ENCODE measurements at places on chromosomes 4 and X.

GRCh38 chr4:189785257-189785656 is 155.4 kb upstream of the FRG1 start:
- no peak for DNase-seq

DNA sequence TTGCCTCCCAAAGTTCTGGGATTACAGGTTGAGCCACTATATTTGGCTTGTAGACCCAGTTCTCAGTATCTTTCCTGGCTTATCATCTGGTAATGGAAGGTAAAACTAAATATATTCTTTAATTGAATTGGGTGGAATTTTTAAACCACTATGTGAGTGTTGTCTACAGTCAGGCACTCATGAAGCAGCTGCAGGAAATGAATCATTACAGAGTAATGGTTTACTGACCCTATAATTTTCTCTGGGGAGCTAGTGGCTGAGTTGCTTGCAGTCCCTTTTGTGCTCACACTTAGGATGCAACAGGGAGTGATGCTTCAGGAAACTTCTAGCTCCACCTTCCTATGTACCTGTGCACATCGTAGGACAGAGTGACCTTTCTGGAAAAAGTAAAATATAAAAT is 4.1 kb upstream of the UGT2B7 start:
- no peak for DNase-seq

GRCh38 chrX:144275367-144275766 is 391.5 kb downstream of the UBE2NL start:
- DNase-seq: no peak

DNA sequence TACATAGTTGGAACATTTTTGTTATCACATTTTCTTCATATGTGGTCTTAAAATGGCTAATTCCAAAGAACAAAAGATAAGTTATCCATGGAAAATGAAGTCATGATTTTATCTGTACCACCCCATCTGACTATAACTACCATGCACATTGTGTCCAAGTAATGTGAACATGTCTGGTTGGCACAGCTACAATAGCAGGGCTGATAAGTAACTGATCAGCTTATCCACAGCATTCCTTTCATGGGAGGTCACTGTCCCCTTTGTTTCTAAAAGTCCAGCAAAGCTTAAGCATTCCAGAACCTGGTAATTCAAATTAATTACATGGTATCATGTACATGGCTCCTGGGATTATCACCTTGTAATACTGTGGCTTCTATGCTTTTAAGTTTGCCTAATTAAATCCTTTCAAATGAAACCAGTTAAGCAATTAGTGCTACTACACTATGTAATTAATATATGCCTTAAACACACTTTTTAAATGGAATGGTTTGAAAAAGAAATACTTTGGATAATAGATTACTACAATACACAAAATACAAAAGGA is 21.1 kb upstream of the SORBS2 start:
- no peak for DNase-seq

- DNase-seq: no peak
Measured at GRCh38 chr4:180058691-180059215, 2184.4 kb upstream of the TENM3 start.

GRCh38 chr4:87009095-87009648 is 74.4 kb downstream of the AFF1 start:
- DNase-seq: no peak

GRCh38 chrX:115467961-115468360 is 93.0 kb upstream of the PLS3 start:
- no peak for DNase-seq

DNA sequence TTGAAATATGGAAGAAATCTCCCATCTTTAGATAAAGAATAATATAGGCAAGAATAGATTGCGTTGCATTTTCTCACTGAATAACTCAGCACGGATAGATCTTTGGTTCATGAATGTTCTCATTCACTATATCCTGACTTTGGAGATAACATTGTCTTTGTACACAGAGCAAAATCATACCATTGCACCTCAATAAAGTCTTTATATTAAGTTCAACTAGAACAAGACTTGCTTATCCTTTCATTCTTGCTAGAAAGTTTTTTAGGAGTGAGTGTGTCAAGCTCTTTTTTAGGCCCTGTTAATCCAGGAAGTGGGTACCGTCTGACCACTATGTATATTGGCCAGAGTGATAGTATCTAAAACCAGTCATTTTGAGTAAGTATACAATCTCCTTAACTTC is 658.7 kb downstream of the FSTL5 start:
- DNase-seq: no peak

DNA sequence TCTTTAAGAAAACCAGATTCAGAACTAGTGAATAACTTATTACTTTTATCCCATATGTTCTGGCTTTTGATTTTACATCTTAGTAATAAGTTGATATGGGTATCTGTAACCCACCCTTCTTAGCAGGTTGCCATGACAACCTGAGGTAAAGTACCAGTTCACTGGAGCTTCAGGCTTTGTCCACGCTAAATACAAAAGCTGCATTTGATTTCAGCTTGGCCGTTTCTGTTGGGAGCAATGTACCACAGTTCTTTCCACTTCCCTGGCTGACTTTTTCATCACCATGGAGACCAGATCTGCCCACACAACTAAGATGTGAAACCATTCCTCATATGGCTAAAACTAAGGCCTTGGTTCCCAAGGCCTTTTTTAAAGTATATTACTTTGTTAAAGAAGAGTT is 26.1 kb downstream of the KLHL34 start:
- no peak for DNase-seq

- DNase-seq: no peak
Measured at GRCh38 chr4:57220172-57220571, 110.0 kb upstream of the IGFBP7 start.

GRCh38 chr4:40289366-40290188 is 45.6 kb upstream of the CHRNA9 start:
- no peak for DNase-seq

DNA sequence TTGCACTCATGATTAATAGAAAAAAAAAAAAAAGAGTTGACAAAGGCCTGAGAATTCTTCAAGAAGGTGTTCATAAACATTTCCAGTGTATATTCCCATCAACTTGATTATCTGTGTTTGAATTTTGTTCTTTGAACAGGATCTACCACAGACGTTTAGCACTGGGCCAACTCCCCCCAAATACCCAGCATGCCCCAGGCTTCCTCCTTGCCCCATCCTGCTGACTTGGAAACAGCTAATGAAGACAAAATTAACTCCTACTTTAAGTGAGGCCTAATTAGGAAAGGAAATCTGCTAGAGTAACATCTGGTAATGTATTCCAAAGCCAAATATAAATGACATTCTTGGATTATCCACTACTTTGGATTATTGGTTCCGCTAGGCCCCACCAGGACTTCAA is 52.5 kb downstream of the PPARGC1A start:
- no peak for DNase-seq

- DNase-seq: no peak
Measured at GRCh38 chrX:91434351-91435168, at the start of gene PABPC5. Gene PABPC5 (plus strand): TSS chrX:91434839. CDS start chrX:91435578, 739 bp downstream.

DNA sequence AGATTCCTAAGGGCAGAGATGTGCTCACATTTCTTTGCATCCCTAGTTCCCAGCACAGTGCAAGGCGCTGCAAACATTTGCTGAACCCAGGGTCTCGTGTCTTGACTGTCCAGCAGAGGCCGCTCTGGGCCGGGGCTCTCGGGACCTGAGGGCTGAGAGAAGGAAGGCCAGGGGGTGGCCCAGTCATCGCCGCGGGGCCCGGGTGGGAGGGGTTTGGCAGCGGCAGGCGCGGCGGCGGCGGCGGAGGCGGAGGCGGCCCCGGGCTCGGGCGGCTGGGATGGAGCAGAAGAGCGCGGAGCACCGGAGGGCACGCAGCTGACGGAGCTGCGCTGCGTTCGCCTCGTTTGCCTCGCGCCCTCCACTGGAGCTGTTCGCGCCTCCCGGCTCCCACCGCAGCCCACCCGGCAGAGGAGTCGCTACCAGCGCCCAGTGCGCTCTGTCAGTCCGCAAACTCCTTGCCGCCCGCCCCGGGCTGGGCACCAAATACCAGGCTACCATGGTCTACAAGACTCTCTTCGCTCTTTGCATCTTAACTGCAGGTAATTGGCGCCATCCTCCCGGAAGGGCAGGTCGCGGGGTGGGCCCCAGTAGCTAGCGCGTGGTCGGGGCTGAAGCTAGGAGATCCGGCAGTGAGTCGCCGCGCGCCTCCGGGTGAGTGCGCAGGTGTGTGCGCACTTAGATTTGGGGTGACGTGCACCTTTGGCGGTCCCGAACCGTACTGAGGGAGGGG is at the start of gene PARM1:
TSS of gene PARM1 (plus strand) at position 285 of the 730 bp plus-strand sequence. CDS start at position 497, 212 bp downstream.
- DNase-seq: no peak

DNA sequence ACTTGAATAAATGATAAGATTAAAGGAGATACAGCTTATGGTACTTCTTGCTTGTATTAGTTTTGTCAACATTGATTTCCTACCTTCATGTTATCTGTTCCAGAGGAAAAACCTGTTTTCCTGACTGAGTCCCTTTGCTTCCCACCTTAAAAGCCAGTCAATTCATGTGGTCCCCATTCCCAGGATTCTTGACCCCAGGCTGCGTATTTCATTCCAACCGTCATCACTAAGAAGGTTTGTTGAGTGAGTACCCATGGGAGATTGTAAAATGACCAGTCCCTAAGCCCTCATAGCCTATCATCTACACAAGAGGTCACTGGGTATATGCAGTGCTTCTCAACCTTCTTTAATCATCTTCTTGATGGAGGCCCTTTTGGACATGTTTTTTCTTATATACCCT is 52.2 kb downstream of the BEX3 start:
- DNase-seq: no peak

DNA sequence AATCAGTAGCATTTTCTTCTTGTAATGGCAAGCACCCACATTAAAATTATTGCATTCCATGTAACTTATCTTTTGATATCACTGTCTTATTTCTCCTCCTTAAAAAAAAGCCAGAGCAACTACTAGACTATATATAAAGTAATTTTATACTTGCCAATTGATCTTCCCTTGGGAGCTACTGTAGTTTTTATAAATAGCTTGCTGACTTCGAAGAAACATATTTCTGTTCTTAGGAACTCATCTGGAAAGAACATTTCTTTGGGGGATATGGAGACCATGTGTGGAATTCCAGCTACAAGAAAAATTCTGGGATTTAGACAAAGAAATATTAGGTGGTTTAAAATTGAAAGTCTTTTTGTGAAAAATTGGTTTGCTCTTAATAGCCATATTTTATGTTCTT is 94.9 kb downstream of the BMPR1B start:
- no peak for DNase-seq

GRCh38 chr4:64727960-64728359 is 318.7 kb upstream of the TECRL start:
- DNase-seq: no peak

DNA sequence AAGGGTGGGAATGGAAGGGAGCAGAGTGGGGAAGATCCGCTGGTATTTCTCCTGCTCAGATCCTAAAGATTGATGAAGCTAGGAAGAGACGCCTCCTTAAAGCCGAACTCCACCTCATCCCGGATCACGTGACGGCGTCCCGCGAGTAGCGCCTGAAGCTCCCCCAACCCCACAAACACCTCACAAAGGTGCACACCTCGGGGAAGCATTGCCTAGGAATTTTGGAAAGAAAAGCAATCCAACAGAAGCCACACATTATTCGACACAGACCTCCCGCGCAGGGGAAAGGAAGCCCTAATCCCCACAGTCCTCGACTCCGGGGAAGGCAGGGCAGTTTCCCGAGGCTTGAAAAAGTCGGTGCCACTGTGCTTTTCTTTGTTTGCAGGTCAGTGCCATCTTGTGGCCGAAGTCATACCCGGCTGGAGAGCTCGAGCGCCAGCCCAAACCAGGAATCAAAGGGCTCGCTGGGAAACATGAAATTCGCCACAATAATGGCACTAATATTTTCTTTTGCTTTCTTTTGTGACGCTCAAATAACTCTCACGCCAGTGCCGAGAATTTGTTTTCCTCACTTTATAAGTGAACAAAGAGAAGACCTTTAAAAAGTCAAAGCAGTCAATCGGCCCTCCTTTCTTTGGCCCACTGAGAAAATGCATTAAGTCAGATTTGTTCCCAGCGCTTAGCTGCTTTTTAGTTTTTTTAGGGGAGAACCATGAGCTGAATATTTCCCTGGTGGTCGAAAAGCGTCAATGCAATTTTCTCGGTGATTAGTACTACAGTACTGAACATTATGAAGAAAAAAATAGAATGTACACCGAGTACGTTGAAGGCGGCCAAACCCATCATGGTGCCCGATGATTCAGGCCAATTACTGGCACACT is at the start of gene NPY1R:
TSS of gene NPY1R (minus strand) at position 71 of the 881 bp plus-strand sequence. CDS start 6,042 bp downstream, outside the sequence.
- DNase-seq: no peak

DNA sequence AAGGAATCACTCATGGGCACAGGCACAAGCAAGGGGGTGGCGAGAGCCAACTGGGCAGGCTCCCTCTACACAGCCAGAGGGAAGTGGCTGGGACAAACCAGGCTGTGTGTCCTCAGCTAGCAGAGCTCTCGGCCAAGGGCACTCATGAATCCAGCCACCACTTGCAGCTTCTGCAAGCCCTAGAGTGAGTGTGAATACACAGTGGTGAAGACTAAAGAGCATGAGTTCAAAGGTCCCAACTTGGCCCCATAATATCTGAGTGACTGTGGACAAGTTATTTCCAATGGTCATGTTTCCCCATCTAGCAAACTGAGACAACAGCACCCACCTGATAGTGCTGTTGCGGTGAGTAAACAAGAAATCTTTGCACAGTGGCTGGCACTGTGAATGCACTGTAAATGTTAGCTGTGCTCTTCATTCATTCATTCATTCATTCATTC is 51.7 kb downstream of the ADGRG2 start:
- DNase-seq: no peak

DNA sequence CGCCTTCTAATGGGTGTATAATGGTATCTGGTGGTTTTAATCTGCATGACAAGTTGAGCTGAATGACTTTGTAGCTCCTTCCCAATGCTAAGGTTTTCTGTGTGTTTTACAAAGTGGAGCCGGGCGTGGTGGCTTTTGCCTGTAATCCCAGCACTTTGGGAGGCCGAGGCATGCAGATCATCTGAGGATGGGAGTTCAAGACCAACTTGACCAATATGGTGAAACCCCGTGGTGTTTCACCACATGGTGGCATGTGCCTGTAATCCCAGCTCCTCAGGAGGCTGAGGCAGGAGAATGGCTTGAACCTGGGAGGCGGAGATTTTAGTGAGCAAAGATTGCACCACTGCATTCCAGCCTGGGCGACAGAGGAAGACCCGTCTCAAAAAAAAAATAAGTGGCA is 28.9 kb downstream of the ARFIP1 start:
- DNase-seq: no peak

DNA sequence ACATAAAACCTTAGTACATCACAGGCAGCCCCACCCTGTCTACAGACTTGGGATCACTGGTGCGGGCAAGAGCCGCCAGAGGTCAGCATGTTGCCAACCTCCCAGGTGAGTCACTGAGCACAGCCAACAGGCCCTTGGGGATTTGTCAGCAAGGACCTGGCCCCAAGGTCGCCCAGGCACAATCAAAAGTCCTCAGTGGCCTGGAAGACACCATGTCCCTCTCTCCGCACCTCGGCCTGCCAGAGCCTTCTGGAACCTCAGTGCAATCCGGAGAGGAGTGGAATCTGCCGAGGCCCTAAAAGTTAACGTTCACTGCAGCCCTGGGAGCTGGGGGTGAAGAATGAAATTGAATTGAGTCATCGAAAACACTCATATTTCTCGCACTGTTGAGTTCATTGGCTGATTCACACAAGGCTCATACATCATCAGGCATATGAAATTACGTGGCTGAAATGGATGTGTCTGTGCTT is 74.3 kb downstream of the WFS1 start:
- no peak for DNase-seq

GRCh38 chr4:75599647-75600046 is 30.7 kb downstream of the CDKL2 start:
- DNase-seq: no peak

- no peak for DNase-seq
Measured at GRCh38 chr4:25000639-25001038, 30.1 kb downstream of the LGI2 start.
